ENCODE measurements at places on chromosomes 4 and X.

DNA sequence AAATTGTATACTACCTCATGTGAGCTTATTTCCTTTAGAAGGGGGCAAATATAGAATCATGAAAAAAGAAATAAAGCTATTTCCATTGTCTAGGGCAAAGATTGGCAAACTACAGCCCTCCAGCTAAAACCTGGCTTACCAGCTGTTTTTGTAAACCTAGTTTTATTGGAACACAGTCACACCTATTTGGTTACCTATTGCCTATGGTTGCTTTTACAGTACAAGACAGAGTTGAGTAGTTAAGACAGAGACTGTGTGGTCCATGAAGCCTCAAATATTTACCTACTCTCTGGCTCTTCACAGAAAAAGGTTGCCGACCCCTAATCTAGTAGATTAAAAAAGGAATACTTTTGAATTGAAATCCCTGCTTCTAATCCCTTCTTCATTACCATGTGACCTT lies 88.8 kb upstream of the ENPP6 start:
- DNase-seq, result no peak
- no peaks in the 10 kb centered on the region for H3K36me3 ChIP-seq
- H3K27ac ChIP-seq, result no peak overlapping the region

DNA sequence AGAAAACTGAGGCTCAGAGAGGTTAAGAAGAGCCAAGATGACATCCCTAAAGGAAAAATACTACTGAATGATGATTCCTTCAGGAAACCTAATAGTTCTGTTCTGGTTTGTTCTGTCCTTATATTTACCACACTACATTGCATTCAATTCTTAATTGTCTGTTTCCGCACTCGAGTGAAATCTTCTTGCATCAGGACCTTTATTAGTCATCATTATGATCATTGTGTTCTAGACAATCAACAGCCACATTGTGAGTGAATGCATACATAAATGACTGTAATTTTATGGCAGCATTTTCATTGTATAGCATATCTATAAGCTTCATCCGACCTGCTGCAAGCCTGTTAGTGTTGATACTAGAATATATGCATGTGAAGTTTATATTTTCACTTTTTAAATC lies 156.7 kb upstream of the FAM241A start:
- DNase-seq, result no peak
- no peak overlapping the region for H3K27ac ChIP-seq
- no peaks in the 10 kb centered on the region for H3K27me3 ChIP-seq
- H3K4me3 ChIP-seq, result no peak overlapping the region
- H3K4me1 ChIP-seq, result no peaks in the 10 kb centered on the region
- H3K36me3 ChIP-seq, result no peaks in the 10 kb centered on the region

- no peaks in the 10 kb centered on the region for H3K27me3 ChIP-seq
- H3K36me3 ChIP-seq, result no peaks in the 10 kb centered on the region
- peaks cover 8% of the 10 kb centered on the region for H3K4me1 ChIP-seq
Measured at GRCh38 chr4:101693842-101694398, 96.6 kb upstream of the BANK1 start.

- DNase-seq, result peak; percentile 43
- no peaks in the 10 kb centered on the region for H3K27me3 ChIP-seq
- peaks cover 10% of the 10 kb centered on the region for H3K36me3 ChIP-seq
- H3K4me1 ChIP-seq, result peaks cover 14% of the 10 kb centered on the region
Measured at GRCh38 chr4:94534401-94535312, 82.9 kb downstream of the PDLIM5 start.

GRCh38 chrX:41085878-41086626 lies 807 bp downstream of the USP9X start:
- H3K36me3 ChIP-seq, result no peaks in the 10 kb centered on the region
- H3K27ac ChIP-seq, result peak overlapping the region; percentile 100
- peak; percentile 86 for DNase-seq
- no peaks in the 10 kb centered on the region for H3K4me1 ChIP-seq
- peak overlapping the region; percentile 88 for H3K4me3 ChIP-seq
- H3K27me3 ChIP-seq, result no peaks in the 10 kb centered on the region

DNA sequence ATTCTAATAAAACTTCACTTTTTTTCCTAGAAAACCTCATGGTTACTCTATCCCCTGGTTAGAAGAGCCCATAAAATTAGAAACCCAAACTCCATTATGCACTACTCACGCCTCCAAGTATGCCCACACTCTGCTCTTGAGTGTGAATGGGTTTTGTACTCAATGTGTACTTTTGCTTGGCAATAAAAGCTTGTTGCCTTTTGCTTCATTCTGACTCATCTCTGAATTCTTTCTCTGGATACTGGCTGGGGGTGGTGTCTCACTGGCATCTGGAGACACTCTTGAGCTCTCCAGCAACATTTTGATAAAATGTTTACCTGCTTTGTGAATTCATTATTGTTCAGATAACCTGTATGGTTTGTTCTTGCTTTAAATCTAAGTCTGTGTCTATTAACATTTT lies 963.3 kb downstream of the TRAM1L1 start:
- H3K27ac ChIP-seq, result no peak overlapping the region
- H3K4me3 ChIP-seq, result no peak overlapping the region
- H3K36me3 ChIP-seq, result no peaks in the 10 kb centered on the region
- H3K27me3 ChIP-seq, result no peaks in the 10 kb centered on the region
- H3K4me1 ChIP-seq, result no peaks in the 10 kb centered on the region

DNA sequence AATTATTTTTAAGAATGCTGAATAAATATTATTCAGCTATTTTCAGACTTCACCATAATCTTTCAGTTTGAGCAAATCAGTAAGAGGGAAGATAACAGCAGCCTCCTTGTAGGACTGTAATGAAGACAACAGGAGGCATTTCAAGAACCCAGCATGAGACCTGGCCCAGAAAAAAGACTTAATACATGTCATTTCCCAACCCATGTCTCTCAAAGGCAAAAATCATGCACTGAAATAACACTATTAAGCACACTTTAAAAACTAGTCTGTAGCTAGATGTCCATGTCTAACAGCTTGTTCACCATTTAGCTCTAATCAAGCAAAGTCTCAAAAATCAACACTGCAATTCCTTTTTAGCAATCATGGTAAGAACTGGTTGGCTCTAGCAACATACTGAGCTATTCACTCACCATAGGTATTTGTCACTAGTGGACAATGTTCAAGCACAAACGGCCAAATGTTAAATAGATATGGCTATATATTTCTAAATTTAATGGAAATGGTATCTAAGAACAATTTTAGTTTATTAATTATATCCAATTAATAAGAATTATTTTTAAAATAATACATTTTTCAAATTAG lies 109.9 kb downstream of the WDFY3 start:
- peak overlapping the region; percentile 6 for H3K4me3 ChIP-seq
- H3K27me3 ChIP-seq, result no peaks in the 10 kb centered on the region
- peaks cover 30% of the 10 kb centered on the region for H3K36me3 ChIP-seq
- H3K27ac ChIP-seq, result no peak overlapping the region
- peak; percentile 49 for DNase-seq
- peaks cover 10% of the 10 kb centered on the region for H3K4me1 ChIP-seq

- no peak overlapping the region for H3K4me3 ChIP-seq
- DNase-seq, result no peak
- H3K27ac ChIP-seq, result peak overlapping the region; percentile 97
- H3K4me1 ChIP-seq, result no peaks in the 10 kb centered on the region
- H3K27me3 ChIP-seq, result no peaks in the 10 kb centered on the region
Measured at GRCh38 chrX:110965409-110966090, 130.4 kb upstream of the PAK3 start.

DNA sequence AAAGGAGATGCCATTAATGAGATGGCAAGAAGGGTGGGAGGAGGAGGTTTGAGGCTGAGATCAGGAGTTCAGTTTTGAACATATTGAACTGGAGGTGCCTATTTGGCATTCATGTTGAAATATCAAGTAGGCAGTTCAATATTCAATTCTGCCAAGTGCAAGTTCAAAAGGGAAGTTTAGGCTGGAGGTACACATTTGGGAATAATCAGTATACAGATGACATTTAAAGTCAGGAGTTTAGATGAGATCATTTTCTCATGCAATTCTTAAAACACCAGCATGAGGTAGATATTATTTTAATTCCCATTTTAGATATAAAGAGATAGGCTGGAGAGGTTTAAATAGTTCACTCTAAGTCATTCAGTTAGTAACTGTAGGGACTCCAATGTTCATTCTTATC lies 26.1 kb downstream of the COQ2 start:
- no peak overlapping the region for H3K4me3 ChIP-seq
- H3K27ac ChIP-seq, result no peak overlapping the region
- no peak for DNase-seq
- H3K4me1 ChIP-seq, result no peaks in the 10 kb centered on the region
- no peaks in the 10 kb centered on the region for H3K27me3 ChIP-seq

GRCh38 chr4:84298023-84298718 lies 200.9 kb downstream of the NKX6-1 start:
- DNase-seq, result no peak
- no peak overlapping the region for H3K4me3 ChIP-seq
- H3K4me1 ChIP-seq, result no peaks in the 10 kb centered on the region

- no peaks in the 10 kb centered on the region for H3K27me3 ChIP-seq
- peaks cover 7% of the 10 kb centered on the region for H3K4me1 ChIP-seq
- peaks cover 3% of the 10 kb centered on the region for H3K36me3 ChIP-seq
- no peak overlapping the region for H3K27ac ChIP-seq
- DNase-seq, result no peak
- no peak overlapping the region for H3K4me3 ChIP-seq
Measured at GRCh38 chrX:130196466-130196865, 24.7 kb downstream of the RAB33A start.

- H3K4me3 ChIP-seq, result peak overlapping the region; percentile 38
- no peaks in the 10 kb centered on the region for H3K36me3 ChIP-seq
Measured at GRCh38 chr4:124933521-124933920, 221.0 kb upstream of the ANKRD50 start.

- peak; percentile 67 for DNase-seq
- peak overlapping the region; percentile 57 for H3K27ac ChIP-seq
- no peaks in the 10 kb centered on the region for H3K36me3 ChIP-seq
- H3K4me3 ChIP-seq, result peak overlapping the region; percentile 70
Measured at GRCh38 chr4:82811838-82812341, 13.3 kb upstream of the SCD5 start.

GRCh38 chr4:186628058-186628711 lies 72.8 kb upstream of the MTNR1A start:
- H3K4me1 ChIP-seq, result peaks cover 8% of the 10 kb centered on the region
- no peak for DNase-seq
- peaks cover 24% of the 10 kb centered on the region for H3K36me3 ChIP-seq
- no peaks in the 10 kb centered on the region for H3K27me3 ChIP-seq
- H3K4me3 ChIP-seq, result no peak overlapping the region
- no peak overlapping the region for H3K27ac ChIP-seq

DNA sequence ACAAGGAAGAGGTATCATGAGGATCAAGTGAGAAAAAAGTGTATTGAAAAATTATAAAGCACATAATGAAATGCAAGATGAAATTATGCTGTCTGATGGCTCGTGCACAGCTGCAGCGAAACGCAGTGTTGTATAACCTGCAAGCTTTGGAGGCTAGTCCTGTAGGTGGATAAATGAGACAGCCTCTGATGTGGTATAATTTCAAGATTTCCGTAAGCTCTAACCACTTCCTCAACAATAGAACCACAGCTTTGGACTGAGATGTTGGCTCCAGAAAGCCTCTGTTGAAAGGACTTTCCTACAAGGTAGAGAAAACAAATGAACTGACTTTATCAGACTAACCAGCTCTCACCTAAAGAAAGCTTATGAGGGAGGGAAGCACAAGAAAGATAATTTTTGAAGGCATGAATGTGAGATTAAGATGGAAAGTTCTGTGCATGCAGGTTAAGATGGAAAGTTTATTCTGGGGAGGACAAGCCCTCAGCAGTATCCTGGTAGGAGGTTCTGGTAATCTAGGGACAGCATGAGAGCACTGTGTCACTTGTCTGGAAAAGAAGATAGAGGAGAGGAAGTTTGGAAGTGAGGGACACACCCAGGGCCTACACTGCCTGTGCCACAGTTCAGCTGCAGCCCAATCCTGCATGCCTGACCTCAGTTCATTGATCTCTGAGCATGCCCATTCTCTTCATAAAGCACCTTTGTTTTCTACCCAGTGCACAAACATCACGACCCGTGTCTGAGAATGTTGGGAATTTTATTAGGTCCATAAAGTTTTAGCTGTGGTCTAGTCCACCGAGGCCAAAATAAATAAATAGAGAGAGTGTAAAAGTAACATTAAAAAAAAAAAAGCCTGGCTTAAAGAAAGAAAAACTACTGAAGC lies 161.5 kb upstream of the SFRP2 start:
- H3K36me3 ChIP-seq, result no peaks in the 10 kb centered on the region
- H3K4me1 ChIP-seq, result no peaks in the 10 kb centered on the region
- no peak overlapping the region for H3K4me3 ChIP-seq
- H3K27ac ChIP-seq, result no peak overlapping the region

DNA sequence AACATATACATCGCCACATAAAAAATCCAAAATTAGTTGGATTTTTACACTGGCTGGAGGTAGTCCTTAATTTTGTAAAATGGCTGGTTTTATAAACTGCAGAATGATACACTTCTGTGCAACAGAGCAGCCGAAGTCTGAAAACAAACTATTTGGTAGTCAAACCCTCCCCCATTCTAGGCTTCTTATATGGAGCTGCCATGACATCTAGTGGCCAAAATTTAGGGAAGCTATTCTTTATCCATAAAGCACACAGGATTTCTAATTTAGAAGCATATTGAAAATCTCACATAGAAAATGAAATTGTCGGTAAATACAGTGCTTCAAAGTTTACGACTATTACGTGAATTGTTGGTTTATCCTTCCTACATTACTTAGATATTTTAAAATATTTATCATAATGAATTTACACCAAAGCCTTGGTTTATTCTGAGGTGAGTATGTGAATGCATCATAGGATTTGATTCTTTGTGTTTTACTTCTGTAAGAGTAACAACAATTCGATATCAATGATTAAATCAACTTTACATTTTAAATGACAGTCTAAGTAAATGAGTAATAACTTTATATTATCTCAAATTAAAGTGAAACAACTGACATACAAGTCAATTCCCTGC lies 113.4 kb upstream of the FAM241A start:
- peaks cover 3% of the 10 kb centered on the region for H3K4me1 ChIP-seq
- H3K27ac ChIP-seq, result no peak overlapping the region
- no peaks in the 10 kb centered on the region for H3K27me3 ChIP-seq
- no peaks in the 10 kb centered on the region for H3K36me3 ChIP-seq

DNA sequence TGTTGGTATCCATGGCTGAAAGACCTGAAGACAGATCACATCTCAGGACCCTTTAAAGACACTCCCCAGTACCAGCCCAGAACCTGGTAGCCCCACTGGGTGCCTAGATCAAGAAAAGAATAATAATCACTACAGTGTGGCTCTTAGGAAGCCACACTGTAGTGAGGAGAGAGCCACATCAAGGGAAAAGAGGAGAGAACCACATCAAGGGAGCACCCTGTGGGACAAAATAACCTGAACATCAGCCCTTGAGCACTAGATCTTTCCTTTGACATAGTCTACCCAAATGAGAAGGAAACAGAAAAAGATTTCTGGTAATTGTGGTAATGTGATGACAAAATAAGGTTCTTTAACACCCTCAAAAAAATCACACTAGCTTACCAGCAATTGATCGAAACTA lies 15.3 kb downstream of the RTL3 start:
- H3K4me3 ChIP-seq, result no peak overlapping the region
- H3K27ac ChIP-seq, result no peak overlapping the region
- H3K36me3 ChIP-seq, result no peaks in the 10 kb centered on the region
- no peak for DNase-seq
- H3K27me3 ChIP-seq, result no peaks in the 10 kb centered on the region
- H3K4me1 ChIP-seq, result no peaks in the 10 kb centered on the region

GRCh38 chrX:46376246-46376885 lies 168.9 kb downstream of the ZNF674 start:
- no peak overlapping the region for H3K27ac ChIP-seq
- H3K27me3 ChIP-seq, result no peaks in the 10 kb centered on the region
- H3K4me3 ChIP-seq, result no peak overlapping the region
- no peaks in the 10 kb centered on the region for H3K36me3 ChIP-seq
- H3K4me1 ChIP-seq, result no peaks in the 10 kb centered on the region

GRCh38 chrX:115559672-115560071 lies 1.3 kb upstream of the PLS3 start:
- DNase-seq, result no peak
- no peak overlapping the region for H3K27ac ChIP-seq
- H3K27me3 ChIP-seq, result no peaks in the 10 kb centered on the region
- H3K4me1 ChIP-seq, result no peaks in the 10 kb centered on the region
- H3K4me3 ChIP-seq, result no peak overlapping the region

Data from endodermal cell (in vitro differentiated cells).